ENCODE measurements at places on chromosomes 6 and 20.

GRCh38 chr6:124057461-124057860 is 253.8 kb downstream of the NKAIN2 start:
- no peak for DNase-seq

DNA sequence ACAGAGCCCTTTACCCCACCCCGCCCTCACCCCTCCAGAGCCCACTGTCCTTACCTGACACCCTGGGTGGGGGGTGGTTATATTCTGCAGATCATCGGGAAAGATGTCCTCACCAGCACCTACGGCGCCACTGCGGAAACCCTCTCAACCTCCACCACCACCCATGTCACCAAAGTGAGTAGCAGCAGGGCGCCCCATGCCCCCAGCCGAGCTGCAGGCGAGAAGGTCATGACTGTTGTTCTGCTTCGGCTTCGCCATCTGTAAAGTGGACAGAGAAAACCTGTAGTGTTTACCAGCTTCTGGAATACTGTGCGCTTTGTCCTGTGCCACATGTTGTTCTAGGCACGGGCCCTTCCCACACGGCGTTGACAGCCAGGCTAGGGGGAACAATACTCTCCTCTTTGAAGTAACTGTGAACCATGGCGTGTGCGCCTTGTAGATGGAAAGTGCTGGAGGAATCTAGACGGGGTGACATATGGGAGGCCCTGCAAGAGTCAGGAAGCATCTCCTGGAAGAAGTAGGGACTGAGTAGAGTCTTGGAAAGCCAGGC is 16.5 kb upstream of the AAR2 start:
- DNase-seq = no peak

DNA sequence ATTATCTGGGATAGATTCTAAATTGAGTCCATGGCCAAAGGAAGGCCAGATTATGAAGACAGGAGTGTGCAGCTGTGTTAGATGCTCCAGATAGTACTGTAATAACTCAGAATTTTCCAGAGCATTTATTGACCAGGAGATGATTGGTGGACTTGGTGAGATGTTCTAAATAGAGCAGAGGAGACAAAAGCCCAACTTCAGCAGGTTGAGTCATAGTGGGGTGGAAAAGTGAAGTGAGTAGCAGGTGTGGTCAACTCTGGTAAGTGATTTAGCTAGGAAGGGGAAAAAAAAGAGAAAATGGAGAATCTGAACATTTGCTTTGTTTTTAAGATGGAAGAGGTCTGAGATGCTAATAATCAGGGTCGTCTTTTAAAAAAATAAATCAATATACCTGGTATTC is 227.4 kb downstream of the TMEM200A start:
- no peak for DNase-seq

GRCh38 chr6:30130887-30131862 is 4.8 kb upstream of the TRIM40 start:
- peak; percentile 53 for DNase-seq

DNA sequence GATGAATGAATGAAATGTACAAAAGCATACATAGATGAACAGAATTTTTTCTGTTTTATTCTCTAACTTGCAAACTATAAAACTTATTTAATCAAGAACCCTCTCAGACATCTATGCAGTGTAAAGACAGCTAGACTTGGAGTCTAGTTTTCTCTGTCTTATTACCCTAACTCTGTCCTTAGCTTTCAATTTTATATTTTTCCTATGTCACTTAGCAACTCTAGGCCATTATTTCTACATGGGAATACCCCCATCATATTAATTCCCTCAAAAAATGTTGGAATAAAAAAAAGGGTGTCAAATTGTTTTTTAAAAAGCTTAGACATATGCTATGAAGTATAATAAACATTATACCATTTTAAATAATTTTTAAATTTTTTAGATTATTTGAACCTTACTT is 1.2 kb downstream of the RHAG start:
- no peak for DNase-seq

DNA sequence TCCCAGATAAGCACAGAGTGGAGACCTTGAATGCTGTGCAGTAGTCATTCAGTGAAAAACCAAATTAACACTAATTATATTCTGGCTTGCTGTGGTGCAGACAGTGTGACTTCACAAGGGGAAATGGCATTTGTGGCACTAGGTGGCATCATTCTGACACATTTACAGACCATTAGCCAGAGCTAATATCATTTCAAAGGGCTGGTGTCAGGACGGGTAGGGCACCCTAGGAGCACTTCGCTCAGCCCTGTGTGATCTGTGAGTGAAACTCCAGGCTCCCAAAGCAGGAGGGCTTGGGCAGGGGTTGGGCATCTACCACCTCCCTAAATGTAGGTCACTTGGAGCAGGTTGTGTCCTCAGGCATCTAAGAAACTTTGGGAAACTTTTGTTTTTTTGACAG is 555.8 kb downstream of the PKHD1 start:
- DNase-seq = no peak

DNA sequence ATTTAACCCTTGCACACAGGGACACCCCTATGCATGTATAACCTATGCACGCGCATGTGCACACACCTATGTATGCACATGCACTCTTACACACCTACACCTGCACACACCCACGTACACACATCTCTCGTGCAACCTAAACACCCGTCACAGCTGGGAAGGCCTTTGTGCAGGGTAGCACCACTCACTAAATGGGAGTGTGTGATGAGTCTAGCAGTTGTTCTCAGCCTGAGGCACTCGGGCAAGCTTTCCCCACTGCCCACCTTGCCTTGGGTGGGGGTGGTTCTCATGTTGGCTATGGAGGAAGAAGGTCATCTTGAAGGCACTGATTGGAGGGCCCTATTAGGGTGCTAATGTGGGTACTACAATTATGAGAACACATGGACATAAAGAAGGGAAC is 85.8 kb downstream of the DLL1 start:
- peak; percentile 6 for DNase-seq

- no peak for DNase-seq
Measured at GRCh38 chr6:139156551-139156950, 21.7 kb downstream of the HECA start.

DNA sequence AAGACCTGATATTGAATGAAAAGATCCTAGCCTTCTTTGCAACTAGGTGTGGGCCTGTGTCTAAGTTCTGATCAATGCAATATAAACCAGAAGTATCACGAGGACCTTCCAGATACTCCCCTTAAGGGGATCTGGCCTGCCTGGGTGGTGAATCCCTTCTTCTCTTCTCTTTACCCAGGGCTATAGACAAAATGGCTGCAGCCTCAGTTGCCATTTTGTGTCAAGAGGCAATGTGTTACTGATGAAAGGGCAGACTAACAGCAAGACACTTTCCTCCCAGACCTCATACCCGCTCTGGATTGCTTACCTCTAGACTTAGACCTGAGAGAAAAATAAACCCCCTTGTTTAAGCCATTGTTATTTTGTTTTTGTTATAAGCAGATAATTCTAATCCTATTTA is 84.5 kb upstream of the CHD6 start:
- no peak for DNase-seq

DNA sequence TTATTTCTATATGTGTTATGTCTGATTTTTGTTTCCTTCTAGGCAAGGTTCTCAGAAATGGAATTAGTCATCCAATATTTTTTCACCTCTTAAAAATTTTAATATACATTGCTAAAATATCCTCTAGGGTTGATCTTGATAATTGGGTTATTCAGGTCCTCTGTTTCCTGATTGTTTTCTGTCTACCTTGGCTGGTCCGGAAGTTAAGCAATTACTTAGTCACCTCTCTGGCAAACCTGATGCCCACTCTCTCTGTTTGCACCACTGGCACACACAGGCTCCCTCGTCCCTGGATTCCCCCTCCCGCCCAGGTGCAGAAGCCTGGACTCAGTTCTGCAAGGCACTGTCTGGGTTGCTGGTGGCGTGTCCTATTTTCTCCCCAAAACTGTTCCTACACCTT is 27.7 kb downstream of the CST9L start:
- no peak for DNase-seq

- DNase-seq = peak; percentile 19
Measured at GRCh38 chr20:2005831-2006426, 12.1 kb upstream of the PDYN start.

GRCh38 chr6:111802015-111802414 is 71.2 kb downstream of the FYN start:
- no peak for DNase-seq

GRCh38 chr6:134482593-134483270 is 164.8 kb upstream of the SGK1 start:
- no peak for DNase-seq

GRCh38 chr20:53739799-53740785 is 146.5 kb upstream of the ZNF217 start:
- no peak for DNase-seq

DNA sequence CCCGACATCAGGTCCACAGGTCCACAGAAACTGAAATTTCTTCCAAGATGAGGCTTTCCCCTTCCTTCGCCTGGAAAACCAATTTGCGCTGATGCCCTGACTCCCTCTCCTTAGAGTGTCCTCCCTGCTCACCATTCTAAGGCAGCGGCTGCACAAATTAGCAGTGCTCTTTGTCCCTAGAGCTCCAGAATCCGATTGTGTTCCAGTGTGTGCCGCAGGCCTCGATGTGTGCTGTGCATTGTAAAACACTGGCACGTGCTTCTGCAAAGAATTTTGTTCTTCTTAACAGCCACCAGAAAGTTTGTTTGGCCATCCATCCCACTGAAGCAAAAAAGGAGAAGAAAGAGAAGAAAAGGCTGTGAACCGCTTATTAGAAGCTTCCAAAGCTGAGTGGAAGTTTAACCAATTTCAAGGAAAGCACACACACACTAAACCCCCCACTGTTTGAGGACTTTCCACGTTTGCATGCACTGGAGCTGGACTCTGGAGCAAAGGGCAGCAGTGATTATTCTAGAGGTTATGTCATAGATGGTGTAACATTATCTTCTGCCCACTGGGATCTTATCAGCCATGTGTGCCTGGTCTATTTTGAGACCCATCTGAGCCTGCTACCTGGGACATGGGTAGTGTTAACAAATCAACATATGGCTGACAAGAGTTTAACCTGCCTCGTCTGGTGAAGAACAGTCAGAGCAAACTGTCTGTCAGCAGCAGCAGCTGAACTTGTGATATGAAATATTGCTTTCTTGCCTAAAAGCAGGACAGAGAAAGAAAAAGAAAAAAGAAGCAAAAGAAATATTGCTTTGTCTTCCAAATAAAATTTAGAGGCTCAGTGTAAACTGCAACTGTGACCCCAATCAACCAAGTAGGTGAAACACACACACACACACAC is 64.9 kb upstream of the RREB1 start:
- DNase-seq = no peak

DNA sequence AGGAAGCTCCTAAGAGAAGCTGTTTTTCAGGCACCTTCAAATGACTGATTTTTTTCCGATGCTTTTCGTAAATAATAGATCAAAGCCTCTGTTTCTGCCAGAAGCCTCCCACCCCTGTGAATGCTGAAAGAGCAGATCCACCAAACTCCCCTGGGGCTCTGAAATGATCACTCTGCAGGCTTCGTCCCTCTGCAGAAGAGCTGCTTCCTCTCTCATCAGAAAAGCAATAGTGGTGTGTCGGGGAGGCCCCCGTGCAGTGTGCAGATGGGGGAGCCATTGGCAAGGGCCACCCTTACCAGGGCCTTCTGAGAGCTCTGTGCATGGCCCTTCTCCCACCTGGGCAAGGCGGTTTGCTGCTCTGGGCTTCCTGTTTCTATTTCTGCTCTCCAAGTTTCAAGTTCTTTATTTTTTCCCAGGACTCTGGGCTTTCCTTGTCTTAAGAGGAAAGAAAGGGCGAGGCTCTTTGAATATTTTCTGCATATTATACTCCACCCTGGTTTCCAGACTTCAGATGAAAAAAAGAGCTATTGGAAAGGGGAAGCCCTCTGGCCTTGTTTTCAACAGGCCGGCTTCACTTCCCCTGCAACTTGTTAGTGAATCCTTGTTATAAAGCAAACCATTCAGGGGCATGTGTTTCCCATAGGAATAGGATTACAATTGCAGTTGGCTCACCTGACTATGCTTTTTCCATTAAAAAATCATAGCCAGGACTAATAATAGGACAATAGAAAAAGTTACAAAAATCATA is 155.2 kb downstream of the TTLL2 start:
- DNase-seq = no peak

DNA sequence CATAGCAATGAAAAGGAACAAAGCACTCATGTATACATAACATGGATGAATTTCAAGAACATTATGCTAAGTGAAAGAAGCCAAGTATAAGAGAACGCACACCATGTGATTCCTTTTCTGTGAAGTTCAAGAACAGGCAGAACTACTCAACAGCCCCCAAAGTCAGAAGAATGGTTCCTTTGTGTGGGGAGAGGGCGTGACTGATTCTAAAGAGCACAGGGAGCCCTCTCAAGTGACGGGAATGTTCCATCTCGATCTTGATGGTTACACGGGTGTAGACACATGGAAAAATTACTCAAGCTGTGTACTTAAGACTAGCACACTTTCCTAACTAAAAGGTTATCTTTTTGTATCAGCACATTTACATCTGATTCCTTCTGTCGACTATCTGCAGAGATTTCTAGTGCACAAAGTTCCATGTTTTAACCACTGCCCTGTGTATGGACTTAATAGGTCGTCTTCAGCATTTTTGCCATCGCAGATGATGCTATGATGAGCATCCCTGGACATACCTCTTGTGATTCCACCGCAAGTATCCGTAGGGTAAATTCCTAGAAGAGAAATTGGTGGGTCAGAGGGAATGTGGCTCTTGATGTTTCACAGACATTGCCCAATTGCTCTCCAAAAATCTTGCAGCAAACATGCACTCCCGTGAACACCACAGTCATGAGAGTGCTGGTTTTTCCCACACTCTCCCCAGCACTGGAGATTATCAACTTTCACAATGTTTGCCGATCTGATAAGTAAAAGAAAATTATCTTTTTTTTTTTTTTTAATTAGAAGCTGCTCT is 279.3 kb downstream of the BMP7 start:
- no peak for DNase-seq

- DNase-seq = no peak
Measured at GRCh38 chr6:158143700-158144099, 24.4 kb downstream of the SERAC1 start.

GRCh38 chr20:16477632-16478031 is 95.6 kb downstream of the KIF16B start:
- no peak for DNase-seq

- DNase-seq = no peak
Measured at GRCh38 chr6:75855052-75855451, 106.0 kb downstream of the MYO6 start.

GRCh38 chr6:37432916-37433656 is at the start of gene CMTR1:
Gene CMTR1, plus strand, starts transcription at chr6:37433221. Its CDS starts 2,409 bp downstream, at chr6:37435630.
- DNase-seq = peak; percentile 97
